ENCODE measurements at places on chromosomes 1 and 21.
A peak's percentile ranks its signal among the peaks of the same experiment; 100 is the strongest.

DNA sequence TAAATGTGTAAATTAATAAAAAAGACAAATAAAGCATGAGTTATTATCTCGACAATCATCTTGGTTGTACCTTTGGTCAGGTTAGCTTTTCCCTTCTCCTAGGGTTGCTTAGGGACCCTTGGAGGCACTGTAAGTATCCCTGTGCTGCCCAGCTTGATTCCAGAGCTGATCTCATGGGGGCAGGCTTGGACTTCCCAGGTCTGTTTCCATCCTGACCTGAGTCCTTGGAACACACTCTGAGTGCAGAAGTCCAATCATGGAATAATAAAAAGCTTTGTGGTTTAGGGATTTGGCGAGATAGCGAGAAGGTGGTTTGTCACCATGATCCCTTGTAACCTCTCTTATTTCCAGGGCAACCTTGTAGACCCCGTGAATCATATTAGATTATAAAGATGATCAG is 18.7 kb upstream of the PAPPA2 start:
- DNase-seq = no peak

- no peak for DNase-seq
These were observed 24.3 kb downstream of the RTCA start for GRCh38 chr1:100290291-100290690.

GRCh38 chr1:89790592-89790991 is 30.2 kb upstream of the LRRC8D start:
- DNase-seq = no peak

DNA sequence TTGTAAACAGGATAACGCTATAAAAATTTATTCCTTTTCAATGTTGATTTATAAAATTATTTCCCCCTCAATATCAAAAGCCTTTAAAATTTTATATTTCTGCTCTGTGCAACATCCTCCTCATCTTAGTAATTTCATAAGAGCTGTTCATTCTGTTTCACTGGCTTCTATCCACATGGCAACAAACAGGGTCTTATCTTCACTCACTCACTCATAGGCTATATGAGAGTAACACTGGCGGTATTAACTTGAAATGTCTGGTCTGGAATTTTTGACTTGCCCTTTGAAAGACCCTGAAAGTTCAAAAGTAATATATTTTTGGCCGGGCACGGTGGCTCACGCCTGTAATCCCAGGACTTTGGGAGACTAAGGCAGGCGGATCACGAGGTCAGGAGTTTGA is 77.4 kb upstream of the KRTAP11-1 start:
- no peak for DNase-seq

- DNase-seq = no peak
These were observed 2.8 kb downstream of the PRDX1 start for GRCh38 chr1:45518910-45519309.

DNA sequence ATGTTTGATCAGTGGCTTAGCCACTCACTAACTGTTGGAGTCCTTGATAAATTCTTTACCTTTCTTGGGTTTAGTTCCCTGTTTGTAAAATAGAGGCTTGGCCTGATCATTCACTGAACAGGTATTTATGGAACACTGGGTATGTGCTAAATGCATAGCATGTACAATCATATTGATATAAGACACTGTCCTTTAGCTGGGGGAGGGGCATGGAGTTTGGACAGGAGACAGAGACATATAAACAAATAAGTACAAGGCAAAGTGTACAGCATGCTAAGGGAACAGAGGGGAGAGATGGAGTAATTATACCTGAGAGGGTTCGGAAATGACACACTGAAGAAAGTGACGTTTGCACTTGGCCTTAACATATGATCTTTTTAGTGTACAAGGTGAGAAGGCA is 124.3 kb upstream of the CACNA1E start:
- no peak for DNase-seq

DNA sequence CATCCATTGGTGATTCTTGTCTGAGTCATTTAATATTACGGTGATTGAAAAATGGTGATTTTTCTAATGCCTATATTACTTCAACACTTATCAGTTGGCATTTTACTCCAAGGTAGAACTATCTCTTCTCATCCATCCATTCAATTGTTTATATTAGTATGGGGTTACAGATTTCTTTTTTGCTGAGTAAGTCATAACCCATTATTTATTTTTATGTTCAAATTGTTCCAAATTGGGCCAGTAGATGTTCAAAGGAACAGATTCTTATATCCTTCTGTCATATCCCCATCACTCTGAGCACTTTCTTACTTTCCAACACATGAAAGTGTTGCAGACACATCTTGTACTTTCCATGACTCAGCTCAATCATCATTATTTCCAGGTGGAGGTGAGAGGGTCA is 466.8 kb upstream of the CAMK1G start:
- DNase-seq = no peak

DNA sequence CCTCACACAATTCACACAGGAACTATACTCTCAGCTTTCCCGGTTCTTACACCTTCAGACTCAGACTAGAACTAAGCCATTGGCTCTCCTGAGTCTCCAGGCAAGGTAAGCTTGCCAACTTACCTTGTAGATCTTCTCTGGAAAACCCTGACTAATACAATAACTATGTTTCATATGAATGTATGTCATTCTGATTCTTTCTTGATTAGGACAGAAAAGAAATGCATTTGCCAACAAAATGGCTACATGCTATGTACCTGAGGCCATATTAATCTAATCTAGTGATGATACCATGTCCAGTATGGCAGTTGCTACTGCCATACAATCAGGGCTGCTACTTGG is 9.8 kb upstream of the ZSWIM5 start:
- DNase-seq = no peak

DNA sequence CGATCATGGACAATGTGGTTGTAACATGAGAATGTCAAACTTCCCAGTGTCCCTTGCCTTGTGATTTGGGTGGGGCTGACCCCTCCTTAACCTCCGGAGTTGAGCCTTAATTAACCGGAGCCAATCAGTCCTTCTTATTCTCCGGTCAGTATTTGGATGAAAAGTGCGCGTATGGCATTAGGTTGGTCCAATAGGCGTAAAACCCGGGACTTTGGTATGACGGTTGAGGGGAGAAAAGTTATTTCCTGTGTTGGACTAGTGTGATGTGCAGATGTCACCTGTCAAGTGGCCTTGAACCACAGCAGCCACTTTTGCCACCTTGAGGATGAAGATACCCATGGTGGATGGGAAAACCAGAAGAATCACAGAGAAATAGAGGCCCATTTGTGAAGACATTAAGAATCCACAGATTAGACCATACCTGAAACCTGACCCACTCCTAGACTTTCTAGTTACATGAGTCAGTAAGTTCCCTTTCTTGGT is 5.1 kb downstream of the PAFAH2 start:
- DNase-seq = no peak

GRCh38 chr1:28737307-28738132 is 780 bp downstream of the YTHDF2 start:
- DNase-seq = peak; percentile 62

GRCh38 chr1:226606311-226607267 is 58.0 kb downstream of the STUM start:
- no peak for DNase-seq

DNA sequence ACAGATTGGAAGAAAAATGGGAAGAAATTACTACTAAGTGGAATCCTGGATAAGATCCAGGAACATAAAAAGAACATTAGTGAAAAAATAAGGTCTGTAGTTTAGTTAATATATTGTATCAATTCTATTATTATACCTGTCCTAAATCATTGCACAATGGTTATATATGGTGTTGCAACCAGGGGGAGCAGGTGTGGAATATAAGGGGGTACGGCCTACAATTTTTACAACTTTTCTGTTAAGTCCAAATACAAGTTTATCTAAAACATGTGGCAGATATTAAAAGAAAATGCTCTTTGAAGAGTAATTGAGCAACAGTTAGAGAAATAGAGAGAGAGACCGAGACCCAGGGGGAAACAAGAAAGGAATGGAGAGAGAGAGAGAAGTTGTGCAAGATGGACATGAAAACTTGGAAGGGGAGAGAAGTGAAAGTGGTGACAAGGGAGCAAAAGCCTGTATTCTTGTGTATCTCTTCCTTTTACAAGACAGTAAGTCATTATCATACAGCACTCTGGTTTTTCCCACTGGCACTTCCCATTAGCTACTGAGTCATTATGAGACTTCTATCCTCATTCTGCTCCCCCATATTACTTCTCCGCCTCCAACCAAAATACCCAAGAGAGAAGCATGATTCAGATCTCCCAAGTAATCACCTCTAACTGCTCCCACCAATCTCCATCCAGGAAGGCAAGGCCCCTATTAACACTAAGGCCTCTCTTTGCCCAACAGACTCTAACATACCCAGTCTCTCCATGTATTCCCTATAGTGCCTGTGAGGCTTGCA is 22.3 kb upstream of the TRAF3IP3 start:
- no peak for DNase-seq

DNA sequence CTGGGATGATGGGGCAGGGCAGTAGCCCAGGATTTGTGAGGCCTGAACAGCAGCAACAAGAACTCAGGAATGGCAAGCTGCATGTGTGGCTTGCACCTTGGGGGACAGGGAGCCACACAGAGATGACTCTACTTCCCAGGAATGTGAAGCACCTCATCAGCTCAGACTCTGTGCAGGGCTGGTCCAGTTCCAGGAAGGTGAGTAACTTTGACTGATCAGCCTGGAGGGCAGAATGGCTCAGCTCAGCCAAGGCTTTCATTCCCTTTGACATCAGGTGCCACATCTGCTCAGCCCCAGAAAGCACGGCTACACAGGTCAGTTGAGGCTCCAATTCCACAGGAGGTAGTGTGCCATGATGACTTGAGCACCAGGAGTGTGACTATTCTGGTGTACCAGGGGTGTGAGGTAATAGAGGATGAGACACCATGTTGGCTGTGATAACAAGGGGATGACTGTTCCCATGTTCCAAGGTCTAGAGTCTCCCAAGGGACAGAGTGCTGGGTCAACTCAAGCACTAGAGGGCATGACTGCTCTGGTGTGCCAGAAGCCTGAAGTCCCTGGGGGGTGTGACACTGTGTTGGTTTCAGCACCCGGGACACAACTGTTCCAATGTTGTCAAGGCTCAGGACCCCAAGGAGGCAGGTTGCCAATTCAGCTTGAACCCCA is 625.8 kb upstream of the ADGRL2 start:
- DNase-seq = no peak

- no peak for DNase-seq
These were observed 106.4 kb downstream of the TBX15 start for GRCh38 chr1:118881751-118882150.

GRCh38 chr1:215479567-215479966 is 87.5 kb upstream of the KCTD3 start:
- DNase-seq = no peak

- DNase-seq = no peak
These were observed 389.1 kb downstream of the HLX start for GRCh38 chr1:221268295-221268694.

DNA sequence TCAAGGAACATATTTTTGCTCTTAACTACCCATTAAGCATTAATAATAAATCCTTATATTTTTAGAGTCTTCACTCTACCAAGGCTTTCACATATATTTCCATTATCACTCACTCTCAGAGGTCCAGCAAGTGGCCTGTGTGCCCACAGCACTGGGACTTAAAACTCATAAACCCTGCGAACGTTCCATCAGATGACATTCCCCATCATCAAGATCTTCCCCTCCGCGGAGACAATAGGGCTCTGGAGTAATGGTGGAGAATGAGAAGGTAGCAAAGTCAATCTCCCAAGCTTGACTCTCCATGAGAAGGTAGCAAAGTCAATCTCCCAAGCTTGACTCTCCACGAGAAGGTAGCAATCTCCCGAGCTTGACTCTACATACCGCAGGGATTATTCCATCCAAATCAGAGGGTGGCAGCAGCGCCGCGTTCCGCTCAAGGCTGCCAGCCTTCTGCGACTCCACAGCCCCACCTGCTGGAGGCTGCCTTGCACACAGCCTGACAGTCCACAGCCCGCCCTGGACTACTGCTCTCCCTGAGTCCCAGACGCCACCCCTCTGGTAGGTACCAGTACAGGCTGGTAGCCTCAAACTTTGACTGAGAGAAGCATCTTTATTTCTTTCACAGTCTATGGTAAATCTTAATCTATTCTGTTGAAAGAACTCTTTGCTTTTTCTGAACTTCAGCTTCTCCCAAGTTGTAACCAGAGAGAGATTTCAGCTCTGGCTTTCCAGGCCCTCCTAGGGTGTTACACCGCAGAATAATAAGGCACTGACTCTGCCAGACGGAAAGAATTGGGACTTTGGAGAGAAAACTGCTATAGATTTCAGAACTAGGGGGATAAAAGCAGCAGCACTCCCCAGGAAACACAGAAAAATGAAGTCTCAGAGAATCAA is 26.4 kb upstream of the CTTNBP2NL start:
- DNase-seq = peak; percentile 85

GRCh38 chr1:154481053-154481452 is 21.0 kb upstream of the TDRD10 start:
- DNase-seq = no peak

GRCh38 chr1:59007429-59007819 is 223.6 kb upstream of the JUN start:
- DNase-seq = no peak

GRCh38 chr1:107004421-107004820 is 52.1 kb upstream of the PRMT6 start:
- DNase-seq = no peak

DNA sequence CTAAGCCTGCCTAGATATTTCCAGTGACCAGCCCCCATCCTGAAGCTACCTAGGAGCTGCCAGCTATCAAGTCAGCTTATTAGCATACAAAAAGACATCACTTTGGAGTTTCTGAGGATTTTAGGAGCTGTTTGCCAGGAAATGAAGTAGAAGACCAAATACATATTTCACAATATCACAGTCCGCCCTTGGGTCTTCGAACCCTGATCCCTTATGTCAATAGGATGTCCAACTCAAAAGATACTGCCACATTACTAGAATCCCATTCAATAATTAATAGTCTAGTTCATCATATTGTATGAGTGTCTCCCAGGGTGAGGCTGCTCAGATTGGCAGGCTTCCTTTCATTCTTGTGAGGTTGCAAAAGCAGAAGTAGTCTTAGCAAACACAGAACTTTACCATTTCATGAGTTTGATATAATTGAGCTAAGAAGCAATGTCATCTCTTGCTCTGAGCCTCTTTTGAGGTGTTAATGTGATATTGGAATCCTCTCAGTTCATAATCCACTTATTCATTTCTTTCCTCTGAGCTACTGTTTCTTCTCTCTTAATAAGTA is 13.6 kb downstream of the IPO9 start:
- no peak for DNase-seq

GRCh38 chr1:39960431-39960958 is 5.5 kb downstream of the MFSD2A start:
- no peak for DNase-seq

GRCh38 chr21:20026543-20026942 is 971.7 kb upstream of the NCAM2 start:
- no peak for DNase-seq

DNA sequence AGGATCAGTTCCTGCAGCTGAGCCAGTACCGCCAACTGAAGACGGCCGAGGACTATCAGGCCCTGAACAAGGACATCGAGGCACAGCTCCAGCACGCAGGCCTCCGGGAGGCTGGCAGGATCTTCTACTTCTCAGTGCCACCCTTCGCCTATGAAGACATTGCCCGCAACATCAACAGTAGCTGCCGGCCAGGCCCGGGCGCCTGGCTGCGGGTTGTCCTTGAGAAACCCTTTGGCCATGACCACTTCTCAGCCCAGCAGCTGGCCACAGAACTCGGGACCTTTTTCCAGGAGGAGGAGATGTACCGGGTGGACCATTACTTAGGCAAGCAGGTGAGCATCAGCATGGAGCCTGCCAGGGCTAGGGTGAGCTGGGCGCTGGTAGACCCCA is 10.7 kb downstream of the H6PD start:
- DNase-seq = no peak

- DNase-seq = no peak
These were observed 31.6 kb upstream of the SOX13 start for GRCh38 chr1:204041232-204041767.

All from CD8-positive, alpha-beta T cell (primary cell).